ENCODE measurements at places on chromosomes 3 and 15. TPM values are rescaled to one million over a fixed set of nuclear protein-coding genes. Genes with fewer than 3 reads are reported as not detected.

- no peaks in the 10 kb centered on the region for H3K27me3 ChIP-seq
- H3K27ac ChIP-seq: no peak overlapping the region
- no peaks in the 10 kb centered on the region for H3K4me1 ChIP-seq
Observed at GRCh38 chr15:54722342-54722986, 474.3 kb downstream of the RSL24D1 start.

- H3K27me3 ChIP-seq: no peaks in the 10 kb centered on the region
- no peak for DNase-seq
- H3K4me3 ChIP-seq: no peak overlapping the region
- peaks cover 50% of the 10 kb centered on the region for H3K36me3 ChIP-seq
Observed at GRCh38 chr15:89877083-89877425, 16.7 kb downstream of the AP3S2 start.

DNA sequence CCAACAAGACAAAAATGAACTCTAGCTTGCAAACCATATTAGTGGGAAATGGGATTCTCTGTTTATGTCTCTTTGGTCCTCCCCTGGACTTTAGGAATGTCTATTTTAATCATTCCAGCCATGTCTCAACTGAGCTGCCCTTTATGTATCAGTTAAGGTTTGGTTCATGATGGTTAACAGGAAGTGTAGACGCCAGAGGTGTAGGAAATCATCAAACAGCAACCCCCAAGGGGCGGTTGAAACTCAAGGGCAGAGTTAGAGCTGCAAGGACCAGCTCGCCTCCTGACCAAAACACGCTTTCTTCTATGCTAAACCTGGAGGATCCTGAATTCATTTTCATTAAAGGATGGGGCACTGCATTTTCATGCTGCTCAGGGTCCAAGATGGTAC lies 53.7 kb upstream of the HEG1 start:
- H3K27ac ChIP-seq: peak overlapping the region; percentile 9
- DNase-seq: no peak
- H3K36me3 ChIP-seq: no peaks in the 10 kb centered on the region
- no peak overlapping the region for H3K4me3 ChIP-seq
- H3K27me3 ChIP-seq: no peaks in the 10 kb centered on the region

Gene TLE3
- total RNA-seq: 48.2 TPM

Gene GOLGA8J
- total RNA-seq: 0.31 TPM

GRCh38 chr3:104523136-104523535 lies 843.6 kb upstream of the ALCAM start:
- no peak overlapping the region for H3K4me3 ChIP-seq
- H3K27ac ChIP-seq: no peak overlapping the region
- no peaks in the 10 kb centered on the region for H3K27me3 ChIP-seq
- no peak for DNase-seq
- no peaks in the 10 kb centered on the region for H3K4me1 ChIP-seq
- H3K36me3 ChIP-seq: no peaks in the 10 kb centered on the region

- H3K36me3 ChIP-seq: no peaks in the 10 kb centered on the region
- no peak overlapping the region for H3K27ac ChIP-seq
- H3K4me1 ChIP-seq: no peaks in the 10 kb centered on the region
- DNase-seq: no peak
Observed at GRCh38 chr3:105518203-105518602, 151.5 kb downstream of the ALCAM start.

Gene SLITRK3
- 0.06 TPM for total RNA-seq

- no peak overlapping the region for H3K27ac ChIP-seq
- peaks cover 8% of the 10 kb centered on the region for H3K4me1 ChIP-seq
- no peak for DNase-seq
- no peaks in the 10 kb centered on the region for H3K27me3 ChIP-seq
- H3K4me3 ChIP-seq: no peak overlapping the region
Observed at GRCh38 chr3:129446926-129447325, 6.9 kb downstream of the IFT122 start.

GRCh38 chr15:96849271-96849900 lies 518.9 kb downstream of the NR2F2 start:
- H3K4me3 ChIP-seq: no peak overlapping the region
- no peak for DNase-seq
- H3K27me3 ChIP-seq: no peaks in the 10 kb centered on the region
- no peaks in the 10 kb centered on the region for H3K4me1 ChIP-seq
- H3K27ac ChIP-seq: no peak overlapping the region

GRCh38 chr3:40042752-40043443 lies 233.5 kb downstream of the MYRIP start:
- DNase-seq: no peak
- H3K27me3 ChIP-seq: no peaks in the 10 kb centered on the region
- H3K4me1 ChIP-seq: no peaks in the 10 kb centered on the region
- H3K27ac ChIP-seq: no peak overlapping the region
- no peak overlapping the region for H3K4me3 ChIP-seq

- peaks cover 86% of the 10 kb centered on the region for H3K4me1 ChIP-seq
- H3K36me3 ChIP-seq: no peaks in the 10 kb centered on the region
- DNase-seq: no peak
- no peak overlapping the region for H3K4me3 ChIP-seq
- H3K27ac ChIP-seq: peak overlapping the region; percentile 99
Observed at GRCh38 chr15:64894395-64895056, 17.2 kb upstream of the ANKDD1A start.

Gene PLA2G4D
- 0.08 TPM for total RNA-seq

Gene CD96
- 5.3 TPM for total RNA-seq

GRCh38 chr3:150371741-150372254 lies 36.3 kb upstream of the TSC22D2 start:
- no peaks in the 10 kb centered on the region for H3K27me3 ChIP-seq
- no peaks in the 10 kb centered on the region for H3K36me3 ChIP-seq
- peak overlapping the region; percentile 0 for H3K4me3 ChIP-seq
- peak; percentile 91 for DNase-seq
- peaks cover 4% of the 10 kb centered on the region for H3K4me1 ChIP-seq

Gene SNX22
- 7.4 TPM for total RNA-seq

Gene RAD51
- 4.8 TPM for total RNA-seq

- H3K36me3 ChIP-seq: no peaks in the 10 kb centered on the region
- no peaks in the 10 kb centered on the region for H3K27me3 ChIP-seq
- H3K4me1 ChIP-seq: no peaks in the 10 kb centered on the region
- H3K4me3 ChIP-seq: no peak overlapping the region
- DNase-seq: no peak
Observed at GRCh38 chr3:127538569-127538968, 52.0 kb downstream of the TPRA1 start.

GRCh38 chr3:36259580-36259979 lies 120.7 kb upstream of the STAC start:
- H3K4me3 ChIP-seq: no peak overlapping the region
- no peaks in the 10 kb centered on the region for H3K36me3 ChIP-seq
- no peak overlapping the region for H3K27ac ChIP-seq
- DNase-seq: no peak
- no peaks in the 10 kb centered on the region for H3K27me3 ChIP-seq

DNA sequence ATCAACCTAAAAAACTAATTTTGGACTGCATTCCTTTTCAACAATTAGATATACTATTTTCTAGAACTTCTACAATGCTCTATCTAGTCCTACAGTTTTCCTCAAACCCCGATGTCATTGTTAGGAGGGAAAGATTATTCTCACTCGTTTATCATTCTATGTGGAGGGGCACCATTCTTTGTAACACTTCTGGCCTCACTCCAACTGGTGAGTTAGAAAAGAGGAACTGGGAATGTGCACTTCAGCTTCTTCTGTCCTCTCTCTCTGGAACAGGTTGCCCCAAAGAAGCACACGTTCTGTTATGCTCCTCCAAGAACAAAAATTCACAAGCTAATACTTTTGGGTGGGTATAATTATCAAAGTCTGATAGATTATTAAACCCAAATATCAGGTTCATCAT lies 137.9 kb downstream of the UACA start:
- no peaks in the 10 kb centered on the region for H3K4me1 ChIP-seq
- H3K36me3 ChIP-seq: no peaks in the 10 kb centered on the region
- no peaks in the 10 kb centered on the region for H3K27me3 ChIP-seq
- H3K27ac ChIP-seq: no peak overlapping the region
- DNase-seq: no peak

Gene GNAT1
- not detected for total RNA-seq

- H3K4me3 ChIP-seq: no peak overlapping the region
- H3K36me3 ChIP-seq: no peaks in the 10 kb centered on the region
- H3K4me1 ChIP-seq: no peaks in the 10 kb centered on the region
- no peaks in the 10 kb centered on the region for H3K27me3 ChIP-seq
- no peak overlapping the region for H3K27ac ChIP-seq
Observed at GRCh38 chr3:106881186-106881585, 496.1 kb upstream of the CCDC54 start.

- H3K27ac ChIP-seq: no peak overlapping the region
- H3K36me3 ChIP-seq: no peaks in the 10 kb centered on the region
- H3K27me3 ChIP-seq: no peaks in the 10 kb centered on the region
Observed at GRCh38 chr15:45276831-45277230, 24.8 kb downstream of the SLC28A2 start.

Gene BCL2A1
- 99.2 TPM for total RNA-seq

Gene CORO2B
- total RNA-seq: 3.5 TPM

GRCh38 chr15:82621970-82622369 lies 25.2 kb downstream of the CPEB1 start:
- H3K27ac ChIP-seq: no peak overlapping the region
- no peak for DNase-seq
- peaks cover 20% of the 10 kb centered on the region for H3K27me3 ChIP-seq
- no peaks in the 10 kb centered on the region for H3K36me3 ChIP-seq

DNA sequence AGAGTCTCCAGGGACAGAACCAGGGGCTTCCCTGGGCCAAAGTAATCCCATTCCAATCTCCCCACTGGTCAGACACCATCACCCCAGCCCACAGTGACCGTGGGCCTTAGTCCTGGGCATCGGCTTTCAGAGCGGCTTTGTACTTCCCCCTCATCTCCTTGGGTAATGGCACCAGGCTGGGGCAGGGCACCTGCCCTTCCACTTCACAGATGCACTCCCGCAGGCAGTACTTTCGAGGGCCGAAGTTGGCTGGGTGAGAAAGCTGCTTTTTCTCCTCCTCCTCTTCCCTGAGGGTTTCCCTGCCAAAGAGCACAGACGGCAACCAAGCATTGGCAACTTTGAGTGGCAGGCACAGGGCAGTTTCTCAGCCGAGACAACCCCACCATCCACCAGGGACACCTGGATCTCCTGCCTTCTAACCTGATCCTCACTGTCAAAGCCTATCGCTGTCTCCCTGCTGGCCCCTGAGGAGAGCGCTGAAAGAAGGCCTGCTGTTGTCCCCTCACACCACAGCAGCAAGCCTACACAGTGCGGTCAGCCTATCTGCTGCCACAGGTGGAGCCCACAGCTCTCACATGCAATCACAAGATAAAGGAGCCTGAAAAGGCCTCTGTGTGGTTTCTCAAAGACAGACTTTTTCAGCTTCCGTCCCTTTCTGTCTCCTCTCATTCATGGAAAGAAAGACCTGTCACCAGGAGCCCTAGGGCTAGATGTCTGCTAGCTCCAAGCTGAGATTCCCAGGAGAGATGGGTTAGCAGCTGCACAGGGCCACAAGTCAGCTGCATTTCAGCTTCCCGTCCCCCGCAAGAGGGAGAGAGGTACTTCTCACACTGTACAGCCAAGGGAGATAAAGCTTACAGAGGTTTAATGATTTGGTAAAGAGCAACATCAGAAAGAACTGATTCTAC lies 12.5 kb downstream of the MRPS25 start:
- peak; percentile 56 for DNase-seq
- no peaks in the 10 kb centered on the region for H3K27me3 ChIP-seq
- no peak overlapping the region for H3K4me3 ChIP-seq

GRCh38 chr15:31045606-31046005 lies 54.2 kb upstream of the MTMR10 start:
- H3K27ac ChIP-seq: no peak overlapping the region
- no peaks in the 10 kb centered on the region for H3K27me3 ChIP-seq
- H3K4me1 ChIP-seq: no peaks in the 10 kb centered on the region
- no peak for DNase-seq
- H3K4me3 ChIP-seq: no peak overlapping the region
- no peaks in the 10 kb centered on the region for H3K36me3 ChIP-seq

GRCh38 chr3:155944081-155944480 lies 73.6 kb downstream of the GMPS start:
- H3K27ac ChIP-seq: no peak overlapping the region
- H3K4me3 ChIP-seq: no peak overlapping the region
- H3K4me1 ChIP-seq: no peaks in the 10 kb centered on the region
- no peaks in the 10 kb centered on the region for H3K27me3 ChIP-seq

DNA sequence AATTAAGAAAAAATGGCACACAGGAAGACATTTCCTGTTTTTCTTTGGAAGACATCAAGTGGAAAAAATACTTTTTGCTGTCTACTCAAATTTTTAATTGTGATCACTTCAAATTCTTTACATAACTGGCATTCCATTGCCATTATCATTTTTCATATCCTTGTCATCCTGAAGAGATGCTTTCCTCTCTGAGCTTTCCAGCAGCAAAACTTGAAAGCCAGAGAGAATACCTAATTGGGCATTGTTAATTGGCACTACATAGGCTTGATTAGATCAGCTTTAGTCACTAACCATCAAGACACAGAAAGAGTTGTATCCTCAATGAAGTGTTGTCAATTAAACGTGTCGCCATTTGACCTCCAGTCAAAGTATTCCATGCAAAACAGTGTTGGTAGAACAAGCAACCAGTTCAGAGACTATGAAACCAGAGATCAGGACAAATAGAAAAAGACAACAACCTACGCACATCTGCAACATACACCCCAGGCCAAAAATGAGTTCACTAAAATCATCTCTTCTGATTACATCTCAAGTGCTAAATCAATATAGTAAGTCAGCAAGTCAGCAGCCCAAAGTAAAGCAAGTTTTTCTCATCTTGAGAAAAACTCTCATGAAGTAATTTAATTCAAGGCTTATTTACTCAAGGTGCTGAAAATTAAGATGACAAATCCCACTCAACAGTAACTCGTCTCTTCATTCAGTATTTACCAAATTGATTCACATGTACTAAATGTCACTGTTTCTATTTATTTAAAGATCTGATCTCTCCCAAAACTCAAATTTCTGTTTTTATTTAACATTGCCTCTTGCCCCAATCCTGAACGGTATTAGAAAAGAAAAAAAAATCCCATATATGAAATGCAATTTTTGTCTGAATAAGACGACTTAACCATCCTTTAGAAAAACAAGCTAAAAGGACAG lies 123.0 kb downstream of the SUCLG2 start:
- no peak overlapping the region for H3K4me3 ChIP-seq
- no peaks in the 10 kb centered on the region for H3K4me1 ChIP-seq
- DNase-seq: no peak

Gene HRG
- not detected for total RNA-seq

- H3K4me1 ChIP-seq: no peaks in the 10 kb centered on the region
- no peak overlapping the region for H3K27ac ChIP-seq
- no peak overlapping the region for H3K4me3 ChIP-seq
- peaks cover 2% of the 10 kb centered on the region for H3K36me3 ChIP-seq
Observed at GRCh38 chr15:57624730-57625129, 33.0 kb downstream of the MYZAP start.

Gene ZNF502
- total RNA-seq: 3.9 TPM

Gene ASB14
- not detected for total RNA-seq

Gene SEMA6D
- total RNA-seq: 5.9 TPM

DNA sequence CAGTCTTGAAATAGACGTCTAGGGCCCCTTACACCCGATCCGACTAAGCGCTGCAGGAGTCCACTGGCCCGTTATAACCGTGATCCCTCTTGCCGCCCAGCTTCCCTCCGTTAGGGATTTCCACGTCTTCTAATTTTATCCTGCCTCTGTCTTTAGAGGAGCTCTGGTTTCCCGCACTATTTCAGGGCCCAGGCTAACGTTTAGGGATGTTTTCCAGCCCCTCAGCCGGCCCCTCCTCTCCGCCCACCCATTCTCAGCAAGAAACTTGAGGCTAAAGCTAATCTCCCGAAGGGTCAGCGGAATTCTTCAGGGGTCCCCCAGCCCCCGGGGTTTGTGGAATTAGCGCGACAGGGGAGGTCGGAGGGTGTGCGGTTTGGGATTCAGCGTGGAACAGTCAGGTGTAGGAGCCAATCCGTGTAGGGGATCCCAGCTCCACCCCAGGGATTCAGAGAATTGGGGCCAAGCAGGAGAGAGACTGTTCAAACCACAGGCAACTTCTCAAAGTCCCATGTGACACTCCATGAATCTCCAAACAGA lies 1.6 kb downstream of the PTX3 start:
- peak; percentile 48 for DNase-seq
- peak overlapping the region; percentile 46 for H3K4me3 ChIP-seq
- H3K27ac ChIP-seq: no peak overlapping the region

Data from left lung (tissue), 14 donors.